GM19239 (cell line): ENCODE measurements at places on chromosomes 7 and 10.

DNA sequence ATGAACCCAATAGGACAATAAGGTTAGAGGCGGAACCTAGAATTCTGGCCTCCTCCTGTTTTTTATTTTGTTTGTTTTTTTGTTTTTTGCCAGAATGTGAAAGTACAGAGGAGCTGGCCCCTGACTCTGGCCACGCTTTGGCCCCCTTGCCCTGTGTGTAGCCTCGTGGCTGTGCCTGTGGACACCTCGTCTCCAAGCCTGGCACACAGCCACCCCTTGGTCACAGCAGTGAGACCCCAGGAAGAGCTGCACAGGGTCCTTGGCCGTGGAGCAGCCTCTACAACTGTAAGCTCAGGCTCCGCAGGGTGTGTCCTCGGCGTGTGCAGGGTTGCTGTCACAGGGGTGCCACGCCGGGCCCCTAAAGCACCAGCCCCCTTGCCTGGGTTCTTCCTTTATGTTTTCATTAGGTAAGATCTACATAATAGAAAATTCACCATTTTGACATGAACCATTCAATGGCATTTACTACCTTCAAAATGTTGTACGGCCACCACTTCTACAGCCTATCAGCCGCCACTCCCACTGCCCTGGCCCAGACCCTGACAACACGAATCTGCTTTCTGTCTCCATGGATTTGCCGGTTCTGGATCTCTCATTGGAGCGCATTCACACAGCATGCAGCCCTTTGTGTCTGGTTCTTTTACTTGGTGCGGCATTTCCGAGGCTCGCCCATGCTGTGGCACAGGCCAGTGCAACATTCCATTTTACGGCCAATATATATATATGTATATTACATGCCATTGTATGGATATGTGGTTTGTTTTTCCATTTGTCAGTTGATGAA lies 51.0 kb downstream of the AMZ1 start:
- DNase-seq = no peak

DNA sequence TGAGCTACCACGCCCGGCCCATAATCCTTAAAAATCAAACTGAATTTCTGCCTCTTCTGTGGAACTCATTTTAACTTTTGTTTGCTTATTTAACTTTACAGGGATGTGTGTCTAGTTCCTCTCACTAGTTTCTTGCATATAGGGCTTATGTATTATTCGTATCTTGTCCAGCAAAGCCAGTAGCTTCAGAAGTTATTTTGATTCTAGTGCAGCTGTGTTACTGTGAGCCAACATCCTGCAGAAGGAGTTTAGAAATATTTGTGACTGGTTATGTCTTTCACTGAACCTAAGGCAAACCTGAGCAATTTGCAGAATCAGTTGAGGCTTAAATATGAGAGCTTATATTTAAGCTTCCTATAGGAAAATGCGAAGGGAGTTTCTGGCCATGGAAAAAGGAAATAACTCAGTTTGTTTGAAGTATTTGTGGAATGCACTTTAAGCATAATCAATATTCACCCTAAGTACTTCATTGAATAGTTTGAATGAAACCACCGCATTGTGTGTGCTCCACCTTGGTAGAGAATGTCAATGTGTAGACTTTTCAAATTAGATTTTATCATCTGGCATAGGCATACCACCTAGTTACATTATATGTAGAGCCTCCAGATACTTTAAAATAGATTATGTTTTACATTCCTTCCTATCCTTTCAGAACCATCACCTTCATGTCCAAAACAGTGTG lies 90.8 kb downstream of the MCU start:
- DNase-seq = no peak

- no peak for DNase-seq
Measured at GRCh38 chr7:30984359-30985107, 20.8 kb downstream of the GHRHR start.

DNA sequence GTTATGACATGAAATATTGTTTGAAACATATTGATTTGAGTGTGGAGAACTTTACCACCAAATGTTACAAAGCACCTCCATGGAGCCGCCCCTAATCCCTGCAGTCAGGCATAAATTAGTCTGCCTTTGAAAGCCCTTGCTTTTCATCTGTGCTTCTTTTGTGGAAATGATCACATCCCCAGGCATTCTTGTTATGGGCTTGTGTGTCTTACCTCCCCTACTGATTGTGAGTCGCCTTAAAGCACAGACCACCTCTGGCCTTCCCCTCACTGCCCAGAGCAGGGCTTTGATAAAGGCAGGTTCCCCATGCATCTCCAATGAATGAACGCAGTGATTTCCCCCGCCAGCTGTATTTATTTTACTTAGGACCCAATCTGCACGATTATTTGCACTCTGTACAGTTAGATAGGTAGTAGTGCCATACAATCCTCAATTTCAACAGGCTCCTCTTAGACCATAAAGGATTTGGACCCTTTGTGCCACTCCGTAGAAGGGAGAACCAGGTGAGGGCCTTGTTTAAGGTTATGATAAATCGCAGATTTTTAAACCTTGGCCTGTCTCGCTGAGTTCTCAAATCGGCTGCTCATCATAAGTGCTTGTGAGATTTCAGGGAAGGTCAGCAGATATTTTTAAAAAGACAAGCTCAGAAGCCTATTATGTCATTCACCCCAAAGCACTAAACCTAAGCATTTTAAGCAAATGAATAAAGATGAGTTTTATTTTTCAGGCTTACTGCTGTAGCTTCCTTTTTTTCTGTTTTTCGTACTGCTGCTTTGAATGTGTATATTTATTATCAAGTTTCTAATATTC lies 107.8 kb downstream of the CUBN start:
- no peak for DNase-seq

DNA sequence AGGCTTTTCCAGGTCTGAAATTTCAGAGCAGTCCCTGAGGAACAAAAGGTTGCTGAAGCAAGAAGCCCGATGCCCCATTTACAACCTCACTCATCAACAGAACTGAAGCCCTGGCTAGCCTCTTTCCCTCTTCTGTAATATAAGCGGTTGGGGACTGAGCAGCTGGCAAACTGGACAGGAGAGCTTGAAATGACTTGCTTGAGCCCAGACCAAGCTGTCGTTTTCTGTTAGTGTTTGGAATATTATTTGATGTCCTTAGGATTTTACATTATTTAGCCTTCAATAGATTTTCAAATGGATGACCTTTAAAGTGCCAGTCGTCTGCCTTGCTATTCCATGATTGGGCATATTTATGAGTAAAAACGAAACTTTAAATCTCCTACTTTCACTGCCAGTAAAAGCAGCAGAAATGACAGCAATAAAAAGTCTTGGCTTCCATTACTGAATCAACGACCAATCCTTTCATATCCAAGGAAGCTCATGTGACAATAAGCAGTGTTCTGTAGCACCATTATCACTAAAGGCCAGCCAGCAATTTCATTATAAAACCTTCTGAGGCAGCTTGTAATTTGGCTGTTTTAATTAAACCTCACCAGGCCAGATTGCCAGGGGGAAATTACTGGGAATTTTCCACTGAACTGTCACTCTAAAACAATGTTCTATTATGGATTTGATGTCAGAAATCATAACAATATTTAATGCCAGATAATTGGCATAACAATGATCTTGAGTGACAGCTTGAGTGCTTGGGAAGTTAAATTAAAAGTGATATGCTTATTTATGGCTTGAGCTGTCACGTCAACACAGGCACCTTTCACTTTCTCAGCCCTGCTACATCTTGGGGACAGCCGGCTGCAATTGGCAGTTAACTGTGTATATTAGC lies 85.9 kb downstream of the LSMEM1 start:
- DNase-seq = no peak

- DNase-seq = no peak
Measured at GRCh38 chr10:100554902-100555301, 19.2 kb downstream of the HIF1AN start.

DNA sequence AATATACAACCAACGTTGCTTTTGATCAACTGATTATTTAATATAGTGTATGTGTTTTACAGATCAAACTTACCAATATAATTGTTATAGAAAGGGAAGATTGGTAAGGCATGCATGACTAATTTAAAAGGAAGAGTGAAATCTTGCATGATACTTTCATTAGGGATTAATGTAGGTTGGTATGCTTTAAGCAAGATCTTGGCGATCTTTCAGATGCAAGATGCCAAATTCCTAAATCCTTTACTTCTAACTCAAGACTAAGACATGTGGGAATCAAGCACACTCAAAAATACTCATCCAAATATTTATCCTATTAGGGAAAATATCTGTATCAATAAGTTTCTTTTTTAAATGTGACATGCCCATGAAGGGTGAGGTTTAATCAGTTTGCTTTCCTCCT lies 321.4 kb upstream of the MEOX2 start:
- no peak for DNase-seq

DNA sequence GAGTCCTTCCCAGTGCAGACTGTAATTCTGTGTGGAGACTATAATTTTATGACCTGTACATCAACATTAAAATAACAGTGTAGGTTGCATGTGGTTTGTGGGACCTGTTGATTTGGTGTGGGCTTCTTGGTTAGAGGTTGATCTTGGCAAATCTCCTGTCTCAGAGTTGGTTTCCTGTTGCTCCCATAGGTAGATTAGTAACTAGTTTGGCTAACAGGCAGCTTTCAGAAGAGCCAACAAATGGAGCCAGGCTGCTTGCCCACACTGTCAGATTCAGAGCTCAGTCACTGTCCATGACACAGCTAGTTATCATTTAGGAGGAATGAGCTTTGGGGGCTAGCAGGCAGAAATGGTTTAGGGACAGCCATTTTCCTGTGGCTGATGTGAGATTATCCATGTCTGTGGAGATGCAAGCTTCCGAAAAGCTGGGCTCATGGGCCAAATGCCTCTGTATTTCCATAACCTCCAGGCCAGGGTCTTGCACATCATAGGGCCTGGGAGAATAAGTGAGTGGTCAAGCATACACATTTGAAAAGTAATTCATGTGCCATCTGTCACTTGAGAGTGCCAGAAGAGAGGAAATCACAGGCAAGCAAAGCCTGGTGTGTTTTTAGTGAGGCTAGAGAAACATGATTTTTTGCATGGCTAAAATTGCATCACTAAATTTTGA lies 33.4 kb downstream of the CCM2 start:
- no peak for DNase-seq

DNA sequence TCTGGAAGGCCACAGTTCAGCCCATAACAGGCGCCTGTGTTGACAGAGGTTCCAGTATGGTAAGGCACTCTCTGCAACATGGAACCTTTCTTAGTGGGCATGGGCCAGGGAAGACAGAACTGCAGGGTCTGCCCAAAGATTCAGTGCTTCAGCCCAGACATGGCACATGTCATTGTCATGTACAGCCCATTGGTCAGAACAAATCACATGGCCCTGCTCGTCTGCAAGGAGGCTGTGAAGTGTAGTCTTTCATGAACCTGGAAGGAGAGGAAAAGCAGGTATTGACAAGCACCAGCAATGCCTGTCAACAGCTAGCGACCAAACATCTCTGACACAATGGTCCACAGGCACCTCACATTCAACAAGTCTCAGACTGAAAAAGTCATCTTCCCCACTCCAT lies 30.4 kb upstream of the CHCHD3 start:
- no peak for DNase-seq

GRCh38 chr7:99000904-99001465 lies 122.7 kb downstream of the TRRAP start:
- no peak for DNase-seq

DNA sequence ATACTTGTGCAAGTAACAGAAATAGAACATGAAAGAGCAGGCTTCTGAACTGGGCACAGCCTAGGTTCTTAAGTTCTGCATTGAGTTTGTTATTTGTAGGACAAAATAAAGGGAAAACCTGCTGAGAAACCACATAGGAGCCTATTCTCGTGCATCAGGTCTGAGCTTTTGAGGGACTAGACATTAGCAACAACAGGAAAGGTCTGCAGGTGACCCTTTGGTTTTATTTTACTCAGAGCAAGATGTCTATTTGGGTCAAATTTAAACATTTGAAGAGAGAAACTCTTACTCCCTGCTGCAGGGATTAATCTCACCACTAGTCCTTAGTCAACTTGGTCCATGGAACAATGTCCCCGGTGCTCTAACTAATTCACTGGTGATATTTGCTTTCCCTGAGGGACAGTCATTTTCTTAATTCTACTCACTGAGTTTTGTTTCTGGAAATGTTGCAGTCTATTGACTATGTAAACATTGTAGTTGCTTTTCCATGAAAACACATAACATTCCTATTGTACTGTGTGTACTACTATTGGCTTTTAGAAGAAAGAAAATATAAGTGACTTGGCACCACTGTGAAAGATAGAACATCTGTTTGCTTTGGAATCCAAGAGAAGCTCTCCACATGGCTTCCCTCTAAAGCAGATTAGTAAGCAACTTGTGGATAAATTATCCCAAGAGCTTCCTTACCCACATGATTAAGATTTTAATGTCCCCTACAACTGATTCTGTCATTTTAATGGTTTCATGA lies 108.2 kb downstream of the CHRM2 start:
- no peak for DNase-seq

DNA sequence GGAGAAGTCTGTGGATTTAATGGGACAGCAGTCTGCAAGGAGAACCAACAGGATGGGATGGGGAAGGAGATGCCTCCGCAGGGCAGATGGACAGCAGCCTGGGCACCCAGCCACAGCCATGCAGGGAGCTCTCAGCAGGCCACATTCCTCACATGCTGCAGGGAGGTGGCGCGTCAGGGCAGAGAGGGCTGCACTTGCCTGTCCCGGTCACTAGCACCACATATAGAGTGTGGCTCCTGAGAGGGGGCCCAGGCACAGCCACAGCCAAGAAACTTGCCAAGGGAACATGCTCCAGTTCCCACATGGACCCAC lies 86.8 kb upstream of the ZMIZ1 start:
- no peak for DNase-seq

- DNase-seq = no peak
Measured at GRCh38 chr10:101525848-101526247, 62.2 kb downstream of the POLL start.

GRCh38 chr7:73812996-73813395 lies 17.8 kb upstream of the CLDN4 start:
- DNase-seq = no peak

DNA sequence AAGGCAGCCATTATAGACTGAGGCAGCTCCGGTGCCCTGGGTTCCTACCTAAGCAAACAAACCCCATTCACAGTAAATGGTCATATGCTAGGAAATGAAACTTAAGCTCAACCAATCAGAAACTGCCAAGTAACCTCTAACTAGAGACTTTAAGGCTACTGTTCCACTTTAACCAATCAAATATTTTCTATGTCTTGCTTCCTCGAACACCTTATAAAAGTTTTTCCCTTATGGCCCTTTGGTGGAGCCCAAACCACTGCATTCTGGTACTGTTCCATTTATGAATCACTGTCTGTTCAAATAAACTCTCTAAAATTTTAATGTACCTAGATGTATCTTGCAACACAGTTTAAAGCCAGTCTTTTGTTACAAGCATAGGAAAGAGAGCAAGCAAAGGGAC lies 361.1 kb downstream of the HGF start:
- no peak for DNase-seq

GRCh38 chr10:75375838-75376237 lies 25.7 kb downstream of the ZNF503 start:
- DNase-seq = peak; percentile 56
